ENCODE measurements at places on chromosomes 6 and 20. TPM values are rescaled to one million over a fixed set of nuclear protein-coding genes. Genes with fewer than 3 reads are reported as not detected.

GRCh38 chr20:8456765-8457164 lies 324.7 kb downstream of the PLCB1 start:
- DNase-seq = no peak

LY86 gene
- polyA plus RNA-seq = 4.6 TPM

CEP250 gene
- polyA plus RNA-seq = 41.5 TPM

- DNase-seq = no peak
These were observed 26.9 kb downstream of the ARMC2 start for GRCh38 chr6:108875161-108875555.

CCM2L gene
- 6.3 TPM for polyA plus RNA-seq

All from left renal pelvis (tissue), 4 donors.